GM06990 (cell line): ENCODE measurements at places on chromosomes 6 and 20.

GRCh38 chr6:109383438-109383940 lies 1.2 kb upstream of the CD164 start:
- no peak for DNase-seq

GRCh38 chr6:123928529-123928928 lies 124.9 kb downstream of the NKAIN2 start:
- no peak for DNase-seq

- no peak for DNase-seq
These were observed 435 bp downstream of the ZSWIM3 start for GRCh38 chr20:45857882-45858216.

DNA sequence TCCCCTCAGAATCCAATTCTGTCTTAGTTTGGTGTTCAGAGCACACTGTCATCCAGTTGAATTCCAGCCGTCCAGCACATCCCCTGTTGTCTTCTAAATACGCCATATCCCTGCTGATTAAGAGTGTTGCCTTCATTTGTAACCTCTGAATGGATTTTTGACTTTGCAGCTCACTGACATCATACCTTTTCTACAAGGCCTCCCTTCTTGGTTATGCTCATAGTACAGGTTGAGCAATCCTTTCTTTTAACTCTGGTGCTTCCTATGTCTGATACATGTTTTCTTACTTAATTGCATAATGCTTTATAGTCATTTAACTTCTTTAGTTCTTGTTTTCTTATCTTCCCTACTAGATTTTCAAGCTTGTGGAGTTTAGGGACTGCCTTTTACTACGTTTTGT lies 36.4 kb downstream of the XRN2 start:
- DNase-seq, result no peak
